ENCODE measurements at places on chromosomes 13 and 19.

DNA sequence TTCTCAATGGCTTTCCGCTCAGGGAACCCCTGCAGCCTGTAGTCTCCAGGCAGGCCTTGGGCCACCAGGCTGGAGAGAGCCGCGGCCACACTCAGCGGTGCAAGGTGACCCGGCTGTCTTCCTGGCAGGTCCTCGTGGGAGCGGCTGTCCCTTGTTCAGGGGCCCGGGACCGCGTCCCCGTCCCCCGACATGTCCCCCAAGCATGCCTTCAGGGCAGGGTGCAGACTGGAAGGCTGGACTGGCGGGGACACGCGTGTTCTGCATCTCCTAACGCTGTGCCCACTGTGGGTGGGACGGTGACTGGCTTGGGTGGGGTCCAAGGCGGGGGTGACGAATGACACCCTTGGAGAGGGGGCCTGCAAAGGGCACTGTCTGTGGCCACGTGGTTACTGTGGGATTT, 93.6 kb downstream of the WTIP start:
- DNase-seq, result no peak

- no peak for DNase-seq
Measured at GRCh38 chr13:87535911-87536310, 135.3 kb upstream of the SLITRK5 start.

GRCh38 chr19:28497137-28497536, 715.8 kb downstream of the UQCRFS1 start:
- DNase-seq, result no peak

- DNase-seq, result no peak
Measured at GRCh38 chr13:98423417-98423816, 153.5 kb downstream of the STK24 start.

GRCh38 chr19:35268536-35269437, at the start of gene USF2:
TSS of gene USF2 (plus strand) at chr19:35268962. CDS start at chr19:35269102, 140 bp downstream.
- DNase-seq, result peak; percentile 89

- DNase-seq, result no peak
Measured at GRCh38 chr19:42794765-42795164, 29.3 kb upstream of the PSG8 start.

DNA sequence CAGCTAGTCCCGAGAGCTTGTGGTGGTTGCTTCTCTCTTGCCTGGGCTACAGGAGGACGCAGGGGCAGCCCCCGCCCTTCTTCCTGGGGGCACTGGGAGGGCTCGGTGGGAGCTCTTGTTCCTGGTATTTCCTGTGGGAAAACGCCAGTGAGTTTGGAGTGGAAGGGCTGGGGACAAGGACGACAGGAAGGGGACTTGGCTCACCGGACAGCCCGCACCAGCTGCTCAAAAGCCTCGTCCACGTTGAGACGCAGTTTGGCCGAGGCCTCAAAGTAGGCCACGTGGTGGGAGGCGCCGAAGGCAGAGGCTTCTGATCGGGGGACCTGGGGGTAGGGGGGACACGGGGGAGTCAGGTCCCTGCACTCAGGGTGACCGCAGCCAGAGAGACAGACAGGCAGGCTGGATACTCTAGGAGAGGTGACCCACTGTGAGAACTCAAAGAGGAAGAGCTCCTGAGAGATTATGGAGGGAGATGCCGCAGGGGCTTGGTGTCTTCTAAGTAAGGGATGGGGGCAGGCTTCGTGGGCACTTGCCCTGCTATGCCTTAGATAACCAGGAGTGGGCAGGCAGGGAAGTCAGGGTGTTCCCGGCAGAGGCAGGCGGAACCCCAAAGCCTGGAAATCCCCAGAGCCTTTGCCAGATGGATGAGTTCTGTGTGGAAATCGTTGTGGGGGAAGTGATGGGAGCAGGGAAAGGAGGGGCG, 4.3 kb downstream of the RRAS start:
- DNase-seq, result no peak

DNA sequence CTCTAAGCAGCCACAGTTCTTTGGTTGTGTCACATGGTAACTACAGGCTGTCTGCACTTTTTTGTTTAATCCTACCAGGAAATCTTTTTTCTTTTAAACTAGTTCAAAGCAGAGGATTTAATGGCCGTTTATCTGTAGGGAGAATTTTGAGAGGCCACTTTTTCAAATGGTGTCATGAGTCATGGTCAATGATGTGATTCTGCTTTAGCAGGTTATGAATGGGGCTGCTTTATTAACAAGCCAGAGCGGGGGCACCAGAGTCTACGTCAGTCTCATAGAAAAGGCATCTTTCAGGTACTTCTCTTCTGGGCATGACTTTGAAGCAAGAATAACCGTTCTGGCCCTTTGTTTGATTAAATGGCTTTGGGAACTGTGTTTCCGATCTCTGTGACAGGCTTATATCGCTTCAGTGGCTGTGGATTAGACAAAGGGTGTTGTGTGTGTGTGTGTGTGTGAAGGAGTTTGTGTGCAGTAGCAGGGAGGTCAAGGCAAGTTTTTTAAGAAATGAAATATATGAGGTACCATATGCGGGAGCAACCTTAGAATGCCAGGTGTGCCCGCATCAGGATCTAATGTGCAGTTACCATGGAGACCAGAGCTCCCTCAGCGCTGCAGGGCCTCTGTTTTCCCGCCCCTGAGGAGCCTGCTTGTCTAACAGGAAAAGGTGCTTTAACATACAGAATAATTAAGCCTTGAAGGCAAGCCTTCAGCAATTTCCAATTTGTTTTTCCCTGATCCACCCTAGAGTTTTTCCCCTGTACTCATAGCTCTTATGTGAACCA, 120.5 kb downstream of the KATNAL1 start:
- DNase-seq, result peak; percentile 15

- DNase-seq, result no peak
Measured at GRCh38 chr19:37770985-37771384, 8.4 kb downstream of the ZNF573 start.

- DNase-seq, result no peak
Measured at GRCh38 chr13:100273138-100273537, 184.2 kb downstream of the PCCA start.

GRCh38 chr19:5948752-5949564, 29.0 kb downstream of the RANBP3 start:
- no peak for DNase-seq

DNA sequence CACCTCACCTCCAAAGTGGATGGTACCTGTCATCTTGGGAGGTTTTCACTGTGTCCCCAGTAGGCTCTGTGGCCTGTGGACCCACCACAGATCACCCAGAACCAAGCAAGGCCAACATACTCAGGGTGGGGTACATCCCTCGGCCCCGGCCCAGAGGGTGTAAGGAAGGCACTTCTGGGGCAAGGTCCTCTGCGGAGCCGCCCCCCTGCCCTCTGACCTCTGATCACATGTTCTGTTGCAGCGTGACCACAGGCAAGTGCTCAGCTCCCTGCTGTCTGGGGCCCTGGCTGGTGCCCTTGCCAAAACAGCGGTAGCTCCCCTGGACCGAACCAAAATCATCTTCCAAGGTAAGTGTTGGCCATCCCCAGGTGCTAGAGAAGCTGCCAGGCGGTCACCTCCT, 36.7 kb downstream of the TMEM161A start:
- no peak for DNase-seq

- no peak for DNase-seq
Measured at GRCh38 chr13:46062185-46062584, 9.6 kb upstream of the ZC3H13 start.

DNA sequence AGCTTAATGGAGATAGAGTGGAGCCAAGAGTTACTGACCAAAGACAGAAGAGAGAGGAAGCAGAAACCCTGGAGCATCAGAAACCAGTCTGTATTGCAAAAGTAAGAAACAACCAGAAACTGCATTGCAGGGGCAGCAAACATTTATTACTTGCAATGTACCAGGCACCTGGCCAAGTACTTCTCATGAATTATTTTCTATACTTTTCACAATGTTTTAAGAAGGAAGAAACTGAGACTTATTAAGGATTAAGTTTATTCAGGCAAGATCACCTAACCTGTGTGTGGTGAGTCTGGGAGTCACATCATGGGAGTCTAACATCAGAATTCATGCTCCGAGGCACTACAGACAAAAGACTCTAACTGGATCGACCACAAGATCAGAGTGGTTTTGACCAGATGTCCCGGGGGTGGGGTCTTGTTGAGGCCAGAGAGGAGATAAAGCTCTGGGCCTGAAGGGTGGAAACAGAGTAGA, 47.4 kb downstream of the TNFRSF19 start:
- no peak for DNase-seq

DNA sequence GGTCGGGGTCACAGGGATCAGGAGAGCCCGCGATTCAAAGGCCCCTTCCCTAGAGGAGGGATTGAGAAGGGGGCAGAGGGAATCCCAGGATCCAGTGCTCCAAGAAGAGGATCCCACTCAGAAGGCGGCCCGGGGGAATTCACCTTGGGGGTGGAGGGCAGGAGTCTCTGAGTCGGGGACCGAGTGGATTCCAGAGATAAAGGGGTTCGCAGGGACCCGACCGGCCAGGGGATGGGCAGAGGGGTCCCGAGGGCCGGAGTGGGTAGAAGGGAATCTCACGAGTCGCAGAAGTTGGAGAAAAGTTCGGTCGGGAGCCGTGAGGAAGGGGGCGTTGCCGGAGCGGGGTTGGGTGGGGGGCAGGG, 261 bp downstream of the PRKD2 start:
- DNase-seq, result peak; percentile 58

DNA sequence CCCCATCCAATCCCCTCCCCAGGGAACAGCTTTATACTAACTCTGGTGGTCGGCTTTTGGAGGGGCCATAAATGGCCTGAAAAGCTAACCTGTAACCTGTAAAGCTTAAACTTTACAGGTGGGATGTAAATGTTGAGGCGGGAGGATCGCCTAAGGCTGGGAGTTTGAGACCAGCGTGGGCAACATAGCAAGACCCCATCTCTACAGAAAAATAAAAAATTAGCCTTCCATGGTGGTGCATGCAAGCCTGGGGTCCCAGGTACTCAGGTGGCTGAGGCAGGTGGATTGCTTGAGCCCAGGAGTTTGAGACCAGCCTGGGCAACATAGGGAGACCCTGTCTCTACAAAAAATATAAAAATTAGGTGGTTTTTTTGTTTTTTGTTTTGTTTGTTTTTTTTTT, 18.5 kb downstream of the CARM1 start:
- no peak for DNase-seq

- peak; percentile 44 for DNase-seq
Measured at GRCh38 chr19:49315111-49315510, 9.9 kb downstream of the SLC6A16 start.

DNA sequence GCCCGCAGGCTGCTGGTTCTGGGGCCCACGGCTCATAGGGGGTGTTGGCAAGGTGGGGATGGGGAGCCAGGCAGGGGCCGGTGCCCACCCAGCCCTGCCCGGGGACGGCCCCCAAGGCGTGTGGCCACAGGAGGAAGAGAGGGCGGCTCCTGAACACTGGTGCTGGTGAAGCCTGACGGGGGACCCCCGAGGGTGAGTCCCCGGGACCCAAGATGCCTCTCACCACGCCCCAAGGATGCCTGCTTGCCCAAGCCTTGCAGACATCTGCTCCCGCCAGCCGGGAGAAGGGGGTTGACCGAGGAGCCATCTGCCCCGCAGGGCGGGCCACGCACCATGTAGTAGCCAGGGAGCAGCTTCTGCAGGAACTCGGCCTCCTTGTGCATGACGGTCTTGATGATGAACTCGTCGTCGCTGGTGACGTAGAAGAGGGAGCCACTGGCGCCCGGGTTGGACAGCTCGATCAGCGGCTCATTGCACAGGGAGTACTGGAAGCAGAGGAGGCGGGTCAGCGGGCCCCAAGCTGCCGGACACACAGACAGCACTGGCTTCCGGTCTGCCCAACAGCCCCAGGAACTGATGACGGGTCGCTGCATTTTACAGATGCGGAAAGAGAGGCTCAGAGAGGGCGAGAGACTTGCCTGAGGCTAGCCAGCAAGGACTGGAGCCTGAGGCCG, 29.6 kb upstream of the CACTIN start:
- DNase-seq, result no peak

- peak; percentile 45 for DNase-seq
Measured at GRCh38 chr19:18193388-18194180, 566 bp downstream of the MPV17L2 start.

DNA sequence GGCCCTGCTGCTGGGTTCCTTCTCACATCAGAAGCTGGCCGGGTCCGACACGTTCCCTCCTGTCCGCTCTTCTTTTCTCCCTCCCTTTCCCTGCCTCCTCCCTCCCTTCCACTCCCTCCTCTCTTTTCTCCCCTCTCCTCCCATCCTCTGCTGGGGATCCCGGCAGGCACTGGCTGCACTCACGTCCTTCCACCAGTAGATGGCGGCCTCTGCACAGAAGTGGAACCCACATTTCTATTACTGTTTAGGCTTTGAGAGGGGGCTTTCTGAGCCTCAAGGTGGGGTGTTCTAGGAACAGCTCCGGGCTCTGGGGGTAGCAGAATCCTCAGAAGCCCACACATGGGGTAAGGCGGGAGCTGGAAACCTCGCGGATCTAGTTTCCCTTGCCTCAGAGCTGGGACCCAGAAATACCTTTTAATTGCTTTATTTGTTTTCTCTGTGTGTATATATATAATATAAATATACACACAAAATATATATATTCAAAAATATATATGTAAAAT, 294.2 kb downstream of the ZNF536 start:
- DNase-seq, result peak; percentile 80

GRCh38 chr13:50376895-50377575, 361.8 kb downstream of the KCNRG start:
- DNase-seq, result peak; percentile 39

GRCh38 chr19:13195678-13196077, 45.5 kb downstream of the IER2 start:
- peak; percentile 79 for DNase-seq

GRCh38 chr13:28501547-28501946, 6.6 kb upstream of the FLT1 start:
- DNase-seq, result no peak

DNA sequence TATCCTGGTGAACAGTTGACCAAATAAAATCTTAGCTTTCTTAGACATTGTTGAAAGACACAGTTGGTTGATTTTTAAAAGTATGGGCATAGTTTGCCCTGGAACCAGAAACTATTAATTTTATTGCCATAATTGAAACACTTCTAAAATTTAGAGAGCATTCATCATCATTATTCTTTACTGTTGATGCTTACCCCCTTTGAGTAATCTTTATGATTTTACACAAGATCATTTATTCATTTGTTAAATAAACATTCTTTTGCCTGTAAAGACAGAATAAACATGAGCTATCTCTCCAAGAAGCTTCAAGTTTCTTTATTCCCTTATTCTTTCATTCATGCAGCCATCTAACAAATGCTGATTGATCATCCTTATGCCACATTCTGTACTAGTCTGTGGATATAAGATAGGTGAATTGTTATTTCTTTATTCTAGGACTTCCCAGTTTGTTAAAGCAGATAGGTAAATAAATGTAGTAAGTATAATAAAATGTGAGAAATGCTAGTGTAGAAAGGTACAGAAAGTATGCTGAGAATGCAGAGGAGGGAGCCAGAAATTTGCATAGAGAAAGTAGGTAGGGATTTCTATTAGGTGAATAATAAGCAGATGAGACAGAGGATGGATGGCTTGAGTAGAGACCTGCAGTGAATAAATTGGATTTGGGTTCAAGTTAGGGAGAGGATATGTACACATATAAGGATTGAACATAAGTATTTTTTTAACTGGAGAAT, 8.2 kb downstream of the SERTM1 start:
- no peak for DNase-seq

DNA sequence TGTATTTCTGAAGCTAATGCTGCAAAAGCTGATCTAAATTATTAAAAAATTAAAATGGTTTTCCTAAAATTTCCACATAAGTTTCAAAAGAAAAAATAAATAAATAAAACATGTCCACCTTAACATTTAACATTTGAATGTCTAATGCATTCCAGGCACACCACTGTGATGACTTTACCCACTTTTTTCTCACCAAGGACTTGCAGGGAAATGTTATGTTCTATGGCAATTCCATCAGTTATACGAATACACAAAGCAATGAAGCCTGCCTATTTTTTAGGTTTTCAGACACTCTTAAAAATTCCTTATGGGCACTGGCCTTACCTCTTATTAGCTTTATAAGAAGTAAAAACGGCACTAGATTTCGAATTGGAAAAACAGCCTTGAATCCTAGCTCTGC, 10.2 kb downstream of the TSC22D1 start:
- DNase-seq, result no peak

GRCh38 chr13:94558716-94559115, 37.2 kb downstream of the TGDS start:
- no peak for DNase-seq
